HFFc6 (cell line): ENCODE measurements at places on chromosomes 1 and 21. TPM values are rescaled to one million over a fixed set of nuclear protein-coding genes. Genes with fewer than 3 reads are reported as not detected.

- peaks cover 5% of the 10 kb centered on the region for H3K27me3 ChIP-seq
- peak; percentile 54 for DNase-seq
- no peaks in the 10 kb centered on the region for H3K36me3 ChIP-seq
- peaks cover 7% of the 10 kb centered on the region; the same call in 1 of the 2 replicates for H3K4me1 ChIP-seq
- H3K4me3 ChIP-seq = no peak overlapping the region
- no peak overlapping the region for H3K27ac ChIP-seq
These were observed 61.7 kb downstream of the FCRL5 start for GRCh38 chr1:157490467-157491165.

- no peak for DNase-seq
- H3K27ac ChIP-seq = no peak overlapping the region
- peaks cover 9% of the 10 kb centered on the region; the same call in 1 of the 2 replicates for H3K36me3 ChIP-seq
- peaks cover 47% of the 10 kb centered on the region for H3K4me1 ChIP-seq
- H3K4me3 ChIP-seq = no peak overlapping the region
These were observed 201.2 kb downstream of the TOMM20 start for GRCh38 chr1:234927312-234927970.

FAM151A gene
- total RNA-seq = not detected in 3 replicates

DNA sequence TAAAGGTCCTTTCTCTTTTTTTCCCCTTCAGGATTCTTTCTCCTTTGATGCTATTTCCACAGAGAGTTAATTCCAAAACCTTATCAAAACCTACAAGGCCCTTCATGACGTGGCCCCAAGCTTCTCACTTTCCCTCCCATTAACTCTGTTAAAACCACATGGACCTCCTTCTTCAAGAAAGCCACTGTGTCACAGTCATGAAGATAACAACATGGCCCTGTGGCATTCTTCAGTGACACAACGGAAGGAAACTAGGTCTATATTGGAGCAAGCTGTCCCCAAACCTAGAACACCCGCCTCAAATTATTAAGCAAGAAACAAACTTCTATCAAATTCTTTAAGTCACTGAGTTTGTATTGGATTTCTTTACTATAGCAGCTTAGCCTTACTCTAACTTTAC, 611.1 kb downstream of the NUF2 start:
- no peak overlapping the region for H3K27ac ChIP-seq
- H3K36me3 ChIP-seq = no peaks in the 10 kb centered on the region
- no peak overlapping the region for H3K4me3 ChIP-seq
- H3K4me1 ChIP-seq = peaks cover 2% of the 10 kb centered on the region; the same call in 1 of the 2 replicates
- peaks cover 2% of the 10 kb centered on the region for H3K27me3 ChIP-seq

- peaks cover 10% of the 10 kb centered on the region for H3K27me3 ChIP-seq
- H3K36me3 ChIP-seq = no peaks in the 10 kb centered on the region
- no peak for DNase-seq
- no peak overlapping the region for H3K27ac ChIP-seq
- peaks cover 19% of the 10 kb centered on the region for H3K4me1 ChIP-seq
- no peak overlapping the region for H3K4me3 ChIP-seq
These were observed 26.4 kb downstream of the SHISAL2A start for GRCh38 chr1:52659356-52659755.

- peaks cover 18% of the 10 kb centered on the region for H3K27me3 ChIP-seq
- no peaks in the 10 kb centered on the region for H3K36me3 ChIP-seq
- H3K4me3 ChIP-seq = no peak overlapping the region
- H3K4me1 ChIP-seq = no peaks in the 10 kb centered on the region
- DNase-seq = no peak
- H3K27ac ChIP-seq = no peak overlapping the region
These were observed 16.8 kb upstream of the FOXE3 start for GRCh38 chr1:47399138-47399845.

NTMT2 gene
- total RNA-seq = not detected in 3 replicates

DNA sequence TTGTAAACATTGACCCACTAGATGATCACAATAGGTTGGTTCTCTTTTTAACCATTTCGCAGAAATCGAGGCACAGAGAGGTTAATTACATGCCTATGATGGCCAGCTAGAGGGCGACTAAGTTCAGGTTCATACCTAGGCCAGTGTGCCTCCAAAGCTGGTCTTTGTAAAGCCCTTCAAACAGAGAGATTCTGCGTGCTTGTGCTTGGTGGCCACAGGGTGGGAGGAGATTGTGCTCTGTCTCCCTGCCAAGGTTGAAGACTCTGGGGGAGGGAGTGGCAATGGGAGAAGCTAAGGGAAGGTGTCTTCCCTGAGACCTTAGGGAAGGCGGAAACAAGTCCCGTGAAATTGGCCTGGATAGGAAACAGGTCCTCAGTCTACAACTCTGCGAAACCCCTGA, 59.1 kb upstream of the RBM15 start:
- H3K4me3 ChIP-seq = no peak overlapping the region
- H3K27ac ChIP-seq = no peak overlapping the region
- peaks cover 36% of the 10 kb centered on the region for H3K4me1 ChIP-seq
- no peaks in the 10 kb centered on the region for H3K36me3 ChIP-seq
- peaks cover 26% of the 10 kb centered on the region for H3K27me3 ChIP-seq

DNA sequence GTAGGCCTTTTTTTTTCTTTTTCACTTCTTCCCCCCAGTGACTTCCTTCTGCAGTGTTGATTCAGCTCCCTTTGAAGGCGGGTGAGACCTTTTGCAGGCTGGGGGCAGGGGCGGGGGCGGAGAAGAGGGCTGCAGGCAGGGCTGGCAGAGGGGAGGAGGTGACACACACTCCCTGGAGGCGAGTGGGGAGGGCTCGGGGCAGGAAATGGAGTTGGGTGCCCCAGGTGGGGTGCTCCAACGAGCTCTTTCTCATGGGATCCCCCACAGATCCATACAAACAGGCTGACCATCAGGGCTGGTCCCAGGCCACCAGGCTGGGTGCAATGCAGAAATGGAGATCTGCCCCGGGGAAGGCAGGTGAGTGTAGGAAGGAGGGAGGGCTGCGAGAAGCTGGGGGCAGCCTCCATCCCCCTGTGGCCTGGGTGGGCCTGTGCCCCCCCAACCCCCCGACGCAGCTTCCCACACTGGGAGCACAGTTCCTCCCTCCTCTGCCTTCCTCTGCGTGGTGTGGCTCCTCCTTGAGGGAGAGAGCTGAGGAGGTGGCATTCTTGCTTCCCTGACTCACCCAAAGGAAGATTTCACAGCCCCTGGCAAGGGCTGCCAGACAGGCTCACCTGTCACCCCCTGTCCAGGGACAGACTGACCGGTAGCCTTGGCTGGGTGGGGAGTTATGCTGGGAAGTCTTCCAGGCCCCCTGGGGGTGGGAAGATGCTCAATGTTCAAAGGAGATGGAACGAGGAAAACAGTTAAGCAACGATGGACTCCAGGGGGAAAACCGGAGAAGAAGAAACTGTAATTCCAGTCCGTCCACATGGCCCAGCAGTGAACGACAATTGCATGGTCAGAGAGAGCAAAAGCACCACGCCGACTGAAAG, 7.1 kb upstream of the ITGB2 start:
- H3K27ac ChIP-seq = peak overlapping the region; percentile 92
- H3K4me3 ChIP-seq = peak overlapping the region; percentile 74
- no peaks in the 10 kb centered on the region for H3K36me3 ChIP-seq
- DNase-seq = peak; percentile 44

GRCh38 chr21:43842742-43843141, 22.3 kb upstream of the AGPAT3 start:
- no peaks in the 10 kb centered on the region for H3K36me3 ChIP-seq
- no peak overlapping the region for H3K27ac ChIP-seq
- H3K27me3 ChIP-seq = peaks cover 1% of the 10 kb centered on the region
- no peak for DNase-seq
- H3K4me3 ChIP-seq = no peak overlapping the region

PLA2G2D gene
- not detected in 3 replicates for total RNA-seq
